Peyer's patch (tissue), 4 donors: ENCODE measurements at places on chromosomes 1 and 21.

DNA sequence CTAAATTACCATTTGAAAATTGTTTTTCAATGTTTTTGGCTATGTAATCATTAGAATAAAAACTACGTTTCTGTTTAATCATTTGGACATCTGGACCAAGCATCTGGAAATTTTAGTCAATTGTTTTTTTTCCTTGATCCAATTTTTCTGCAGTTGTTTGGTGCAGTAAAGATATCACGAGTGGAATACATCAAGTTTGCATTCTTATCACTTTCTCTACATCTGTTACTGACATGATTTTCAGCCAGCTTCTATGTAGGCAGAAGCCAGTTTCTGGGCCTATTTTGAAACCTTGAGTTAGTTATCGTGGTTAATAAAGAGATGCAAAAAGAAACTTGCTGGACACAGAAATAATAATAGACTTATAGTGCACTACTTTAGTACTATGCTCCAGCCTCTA lies 277.9 kb upstream of the ADAMTS5 start:
- DNase-seq: no peak

DNA sequence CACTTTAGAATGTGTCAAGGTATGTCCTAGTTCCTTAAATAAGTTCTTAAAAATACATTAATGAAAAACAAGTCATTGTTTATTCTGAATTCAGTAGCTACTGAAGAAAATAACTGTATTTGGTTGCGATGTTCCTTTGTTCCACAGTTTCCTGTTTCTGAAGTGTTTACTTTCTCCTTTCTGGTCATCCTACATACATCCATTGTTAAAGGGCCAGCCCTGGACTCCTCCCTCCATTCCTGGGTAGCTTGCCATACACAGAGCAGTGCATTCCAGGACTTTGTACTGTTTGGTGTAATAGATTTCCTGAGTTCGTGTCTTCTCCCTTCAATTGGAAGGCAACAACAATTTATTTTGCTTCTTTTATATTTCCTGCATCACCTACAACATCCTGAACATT lies 845.4 kb upstream of the CXADR start:
- DNase-seq: no peak

DNA sequence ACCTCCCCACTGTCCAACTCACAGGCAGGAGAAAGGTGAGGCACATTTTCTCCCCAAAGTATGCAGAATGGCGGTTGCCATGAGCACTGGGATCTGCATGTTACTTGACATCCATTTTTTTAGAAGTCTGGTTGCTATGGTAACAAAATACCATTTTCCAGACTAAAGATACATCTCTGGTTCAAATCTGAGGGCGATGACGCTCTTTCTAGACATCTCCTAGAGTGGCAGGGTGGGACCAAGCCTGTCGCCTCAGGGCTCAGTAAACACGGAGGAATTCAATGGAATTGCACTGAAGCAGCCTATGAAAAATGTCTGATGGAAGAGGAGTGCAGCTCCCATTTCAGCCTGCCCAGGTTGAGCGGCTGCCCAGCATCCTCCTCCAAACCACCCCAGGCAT lies 21.5 kb upstream of the FAM43B start:
- no peak for DNase-seq

DNA sequence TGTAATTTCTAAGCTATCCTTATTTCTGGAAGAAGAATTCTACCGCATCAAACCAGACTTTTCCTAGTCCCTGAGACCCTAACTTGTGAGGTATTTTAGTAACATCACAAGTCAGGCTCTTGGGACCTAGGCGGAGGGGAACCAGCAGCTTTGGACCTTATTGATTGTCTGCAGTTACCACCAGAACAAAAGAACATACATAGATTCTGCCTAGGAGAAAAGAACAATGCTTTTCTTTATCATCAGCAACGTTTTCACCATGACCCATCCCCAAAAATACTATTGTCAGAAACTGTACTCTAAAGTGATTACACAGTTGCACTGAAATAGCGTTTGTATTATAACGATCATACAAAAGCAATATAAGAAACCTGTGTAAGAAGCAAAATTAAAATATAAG lies 860.4 kb downstream of the USP25 start:
- DNase-seq: no peak

DNA sequence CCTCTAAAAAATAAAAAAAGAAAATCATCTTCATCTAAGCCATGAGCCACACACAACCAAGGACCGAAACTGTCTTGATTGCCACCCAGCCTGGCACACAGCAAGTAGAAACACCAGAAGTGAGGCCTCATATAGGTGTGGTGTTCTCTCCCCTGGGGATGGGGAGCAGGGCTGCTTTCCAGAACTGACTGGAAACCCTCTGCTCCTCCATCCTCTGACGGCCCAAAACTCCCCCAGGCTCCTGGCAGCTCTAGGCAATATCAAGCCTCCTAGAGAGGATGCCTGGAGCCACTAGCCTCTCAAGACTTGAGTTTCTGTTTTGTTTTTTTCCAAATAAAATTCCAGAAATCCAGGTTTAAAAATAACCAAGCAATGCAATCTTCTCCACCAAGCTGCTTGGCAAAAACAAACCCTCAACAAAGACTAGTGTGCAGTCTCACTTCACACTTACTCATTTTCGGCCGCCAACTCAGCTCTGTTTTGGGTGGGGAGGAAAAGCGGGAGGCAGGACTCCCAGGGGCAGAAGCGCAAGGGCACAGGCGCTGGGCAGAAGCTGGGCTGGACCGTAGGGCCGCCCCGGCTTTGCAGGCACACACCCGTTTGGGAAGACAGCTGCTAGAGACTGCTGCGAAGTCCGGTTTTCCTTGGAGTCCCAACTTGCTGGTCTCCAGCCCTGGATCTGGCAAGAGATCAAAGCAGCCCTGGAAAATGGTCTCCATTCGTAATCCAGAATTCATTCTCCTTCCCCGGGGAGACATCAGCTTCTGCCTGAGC lies 78.2 kb upstream of the CAPZB start:
- peak; percentile 52 for DNase-seq

GRCh38 chr1:107450899-107451664 lies 310.2 kb downstream of the NTNG1 start:
- DNase-seq: no peak

DNA sequence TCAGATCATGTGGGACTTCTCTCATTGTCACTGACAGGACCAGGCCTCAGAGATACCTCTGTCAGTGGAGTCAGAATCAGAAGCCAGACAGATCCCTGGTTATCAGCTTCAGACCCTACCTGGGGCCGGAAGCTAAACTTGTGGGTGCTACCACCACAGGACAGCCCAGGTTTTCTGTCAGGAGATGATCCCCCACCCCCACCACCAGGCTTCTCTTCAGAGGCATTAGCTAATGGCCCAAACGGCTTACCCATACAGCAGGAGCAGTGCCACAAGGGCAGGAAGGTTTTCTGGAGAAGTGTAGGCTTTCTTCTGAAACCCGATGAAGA lies 105.5 kb downstream of the ABCA4 start:
- DNase-seq: no peak

GRCh38 chr1:182015360-182015759 lies 46.2 kb downstream of the ZNF648 start:
- no peak for DNase-seq

- no peak for DNase-seq
Measured at GRCh38 chr21:35333831-35334618, 284.9 kb upstream of the RUNX1 start.

DNA sequence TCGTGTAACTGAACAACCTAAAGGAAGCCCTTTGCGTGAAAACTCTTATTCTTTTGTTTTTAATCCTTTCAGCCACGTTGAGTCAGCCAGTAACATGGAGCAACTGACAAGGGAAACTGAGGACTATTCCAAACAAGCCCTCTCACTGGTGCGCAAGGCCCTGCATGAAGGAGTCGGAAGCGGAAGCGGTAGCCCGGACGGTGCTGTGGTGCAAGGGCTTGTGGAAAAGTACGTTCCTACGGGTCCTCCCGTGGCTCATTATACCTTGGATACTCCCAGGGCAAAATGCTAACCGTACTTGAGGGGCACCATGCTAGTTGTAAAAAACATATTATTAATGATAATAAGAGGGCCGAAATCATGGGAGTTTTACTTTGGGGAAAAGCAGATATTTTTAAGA lies 49.4 kb downstream of the LAMC2 start:
- no peak for DNase-seq

- no peak for DNase-seq
Measured at GRCh38 chr21:15195768-15196167, 131.0 kb upstream of the NRIP1 start.

- DNase-seq: no peak
Measured at GRCh38 chr1:229403573-229403972, 30.3 kb downstream of the ACTA1 start.

DNA sequence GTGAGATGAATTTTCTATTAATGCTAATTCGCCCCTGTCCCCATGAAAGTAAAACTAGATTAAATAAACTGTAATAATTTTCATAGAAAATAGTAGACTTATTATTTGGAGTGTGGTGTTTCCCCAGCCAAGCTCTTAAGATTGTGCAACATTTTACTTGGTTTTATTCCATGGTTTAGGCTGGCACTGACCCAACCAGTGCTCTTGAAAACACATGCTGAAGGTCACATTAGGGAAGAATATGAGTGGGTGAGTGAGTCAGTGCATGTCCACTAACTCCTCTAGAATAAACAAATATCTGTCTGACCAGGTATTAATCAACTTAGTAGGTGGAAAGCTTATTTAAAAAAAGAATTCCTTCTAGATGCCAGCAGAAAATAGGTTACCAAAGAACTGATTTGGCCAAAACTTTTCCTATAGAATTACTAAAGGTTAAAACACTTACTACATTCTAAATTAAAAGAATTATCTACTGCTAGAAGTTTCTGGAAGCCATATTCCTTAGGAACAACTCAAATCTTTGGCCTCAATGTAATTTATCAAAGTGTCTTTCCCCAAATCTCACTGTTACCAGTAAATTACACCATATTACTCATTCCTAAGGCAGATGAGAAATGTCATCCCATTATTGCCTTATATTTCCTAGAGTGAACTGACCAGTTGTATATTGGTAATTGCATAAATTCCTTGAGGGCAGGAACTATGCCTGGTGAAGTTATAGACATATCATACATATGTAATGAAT lies 89.7 kb upstream of the RGS1 start:
- DNase-seq: peak; percentile 58

GRCh38 chr1:3597599-3597964 lies 13.7 kb downstream of the MEGF6 start:
- DNase-seq: no peak

GRCh38 chr1:168321945-168322344 lies 41.3 kb downstream of the TBX19 start:
- no peak for DNase-seq

GRCh38 chr1:246162560-246162959 lies 344.5 kb downstream of the SMYD3 start:
- DNase-seq: no peak

GRCh38 chr1:8435569-8436071 lies 117.7 kb downstream of the SLC45A1 start:
- no peak for DNase-seq

GRCh38 chr1:215263636-215264035 lies 181.1 kb downstream of the KCNK2 start:
- DNase-seq: no peak

GRCh38 chr1:241847540-241847795 lies 536 bp upstream of the EXO1 start:
- no peak for DNase-seq

DNA sequence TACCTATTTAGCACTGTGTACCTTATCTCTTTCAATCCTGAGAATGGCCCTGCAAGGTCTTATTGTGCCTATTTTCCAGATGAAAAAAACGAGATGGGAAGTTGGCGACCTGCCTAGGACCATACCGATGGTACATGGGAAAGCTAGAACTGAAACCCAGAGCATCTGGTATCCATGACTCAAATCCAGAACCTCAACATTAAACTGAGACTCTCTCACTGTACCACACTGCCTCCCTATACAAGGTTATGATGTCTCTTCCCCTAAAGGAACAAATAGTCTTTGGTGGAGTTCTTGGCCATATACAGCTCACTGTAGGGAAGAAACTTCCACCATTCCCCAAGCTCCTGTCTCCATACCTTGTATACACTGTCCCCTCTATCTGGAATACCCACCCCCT lies 110.7 kb downstream of the TNR start:
- DNase-seq: no peak

GRCh38 chr21:45860493-45861155 lies 120.9 kb upstream of the COL6A1 start:
- no peak for DNase-seq

DNA sequence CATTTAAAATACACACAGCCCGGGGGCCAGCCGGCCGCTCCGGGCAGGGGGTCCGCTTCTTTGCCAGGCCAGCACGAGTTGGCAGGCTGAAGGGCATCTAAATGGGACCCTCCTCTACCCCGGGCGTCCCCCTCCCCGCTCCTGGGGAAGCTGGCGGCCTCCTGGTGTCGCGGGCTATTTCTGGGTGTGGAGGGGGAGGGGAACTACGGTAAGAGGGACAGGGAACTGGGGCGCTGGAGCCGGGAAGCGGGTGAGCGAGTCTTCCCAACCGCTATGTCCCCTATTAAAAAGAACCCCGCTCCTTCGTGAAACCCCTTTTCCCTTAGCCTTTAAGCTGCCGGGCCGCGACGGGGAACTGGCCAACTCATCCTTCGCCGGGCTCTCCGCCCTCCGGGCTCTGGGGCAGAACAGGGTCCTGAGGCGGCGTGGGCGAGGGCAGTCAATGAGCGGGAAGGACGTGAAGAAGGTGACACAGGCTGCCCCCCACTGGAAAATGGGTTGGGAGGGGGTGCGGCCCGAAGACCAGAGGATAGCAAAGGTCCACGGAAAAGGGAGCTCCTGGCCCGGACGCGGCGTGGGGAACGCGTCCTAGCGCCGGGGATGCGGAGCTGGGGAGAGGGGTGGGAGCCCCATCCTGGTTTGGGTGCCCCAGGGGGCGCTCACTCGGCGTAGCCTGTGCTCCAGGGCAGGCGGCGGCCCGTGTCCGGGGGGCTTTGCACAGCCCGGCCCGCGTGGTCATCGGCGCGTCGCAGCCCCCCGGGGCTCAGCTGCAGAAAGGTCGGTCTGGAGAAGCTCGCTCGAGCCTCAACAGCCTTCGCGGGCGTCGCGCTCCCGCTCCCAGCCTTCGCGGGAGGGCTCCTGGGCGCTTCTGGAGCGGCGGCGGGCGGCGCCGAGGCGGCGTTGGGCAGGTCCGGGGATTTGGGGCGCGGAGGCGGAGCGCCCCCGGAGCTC lies 544 bp downstream of the PPM1J start:
- no peak for DNase-seq

GRCh38 chr1:229024528-229025130 lies 246.3 kb upstream of the RAB4A start:
- DNase-seq: no peak

- no peak for DNase-seq
Measured at GRCh38 chr1:85975912-85976371, 180.6 kb downstream of the COL24A1 start.

DNA sequence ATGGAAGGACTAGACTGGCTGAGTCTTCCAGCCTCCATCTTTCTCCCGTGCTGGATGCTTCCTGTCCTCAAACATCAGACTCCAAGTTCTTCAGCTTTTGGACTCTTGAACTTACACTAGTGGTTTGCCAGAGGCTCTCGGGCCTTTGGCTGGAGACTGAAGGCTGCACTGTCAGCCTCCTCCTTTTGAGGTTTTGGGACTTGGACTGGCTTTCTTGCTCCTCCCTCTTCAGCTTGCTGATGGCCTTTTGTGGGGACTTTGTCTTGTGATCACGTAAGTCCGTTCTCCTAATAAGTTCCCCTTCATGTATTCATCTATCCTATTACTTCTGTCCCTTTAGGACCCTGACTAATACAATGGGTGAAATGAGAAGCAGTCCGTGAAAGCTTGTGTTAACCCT lies 196.4 kb downstream of the KAZN start:
- DNase-seq: no peak
